ENCODE measurements at places on chromosomes 5 and 9.

DNA sequence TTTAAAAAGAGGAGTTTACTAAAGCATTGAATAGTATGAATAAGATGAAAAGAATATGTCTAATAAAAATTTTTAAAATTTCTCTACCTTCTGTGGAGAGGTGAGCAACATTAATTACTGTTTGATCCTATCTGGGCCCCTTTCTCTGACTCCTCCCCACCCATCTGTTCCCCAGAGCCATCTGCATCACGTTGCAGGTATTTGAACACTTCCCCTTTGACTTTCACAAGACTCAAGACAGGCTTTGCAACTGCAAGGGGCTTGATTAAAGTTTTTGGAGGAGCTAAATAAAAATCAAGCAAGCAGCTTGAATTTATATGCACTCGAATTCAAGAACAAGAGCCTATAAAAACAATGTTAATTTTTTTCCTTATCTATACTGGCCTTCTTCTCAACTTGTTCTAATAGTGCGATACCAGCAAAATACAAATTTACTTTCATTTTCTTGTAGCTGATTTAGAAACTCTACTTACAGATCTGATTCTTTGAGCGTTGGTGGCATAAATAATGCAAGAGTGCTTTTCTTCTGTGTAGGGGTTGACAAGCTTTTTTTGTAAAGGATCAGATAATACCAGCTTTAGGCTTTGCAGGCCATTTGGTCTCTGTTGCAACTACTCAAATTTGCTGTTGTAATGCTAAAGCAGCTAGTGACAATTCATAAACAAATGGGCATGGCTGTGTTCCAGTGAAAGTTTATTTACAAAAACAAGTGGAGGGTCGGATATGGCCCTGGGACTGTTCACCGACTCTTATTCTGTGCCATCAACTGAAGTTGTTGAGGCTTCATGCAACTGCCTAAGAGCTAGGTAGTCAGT is 21.2 kb downstream of the TXNDC8 start:
- DNase-seq = no peak

DNA sequence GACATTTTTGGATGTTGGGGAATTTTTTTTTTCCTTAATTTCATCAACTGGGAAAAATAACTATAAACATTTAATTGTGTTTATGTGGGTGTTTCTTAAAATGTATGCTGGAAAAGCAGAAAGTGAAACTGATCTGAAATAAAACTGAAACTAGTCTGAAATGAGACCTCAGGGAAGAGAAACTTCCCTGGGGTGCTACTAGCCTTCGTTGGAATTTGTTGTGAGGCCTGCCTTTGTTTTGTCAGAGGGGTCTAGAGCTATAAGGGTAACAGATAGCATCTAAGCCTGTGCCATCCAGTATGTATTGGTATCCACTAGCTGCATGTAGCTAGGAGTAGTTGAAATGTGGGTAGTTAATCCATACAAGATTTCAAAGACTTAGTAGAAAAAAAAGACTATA is 10.4 kb downstream of the ZNF618 start:
- DNase-seq = no peak

- DNase-seq = no peak
Measured at GRCh38 chr5:122165559-122166078, 36.3 kb downstream of the ZNF474 start.

- DNase-seq = peak; percentile 10
Measured at GRCh38 chr5:178483620-178484019, 106.6 kb downstream of the COL23A1 start.

DNA sequence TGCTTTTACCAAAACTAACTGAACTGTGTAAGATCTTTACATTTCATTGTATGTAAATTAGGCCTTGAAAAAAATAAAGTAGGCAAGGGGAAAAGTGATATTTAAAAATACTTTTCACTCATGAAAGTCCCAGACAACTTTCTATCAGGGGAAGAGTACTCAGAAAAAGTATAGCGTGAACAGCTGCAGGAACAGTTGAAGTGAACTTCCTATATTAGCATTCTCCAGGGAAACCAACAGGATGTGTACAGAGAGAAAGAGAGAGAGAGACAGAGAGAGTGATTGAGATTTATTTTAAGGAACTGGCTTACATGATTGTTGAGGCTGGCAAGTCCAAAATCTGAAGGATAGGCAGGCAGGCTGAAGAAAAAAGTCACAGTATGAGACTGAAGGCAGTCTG is 42.0 kb downstream of the ERMP1 start:
- DNase-seq = no peak

DNA sequence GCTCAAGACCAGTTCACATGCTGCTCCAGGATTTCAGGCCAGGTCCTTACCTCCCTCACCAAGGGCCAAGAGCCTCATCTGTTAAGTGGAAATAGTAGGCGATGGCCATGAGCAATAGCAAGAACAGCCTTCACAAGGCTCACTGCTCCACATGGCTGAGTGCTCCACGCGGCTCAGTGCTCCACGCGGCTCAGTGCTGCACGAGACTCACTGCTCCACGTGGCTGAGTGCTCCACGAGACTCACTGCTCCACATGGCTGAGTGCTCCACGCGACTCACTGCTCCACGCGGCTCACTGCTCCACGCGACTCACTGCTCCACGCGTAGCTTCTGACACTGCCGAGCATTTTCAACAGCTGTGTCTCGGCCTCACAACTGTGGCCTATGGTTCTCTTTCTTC is 36.4 kb upstream of the ADAMTS2 start:
- DNase-seq = no peak

GRCh38 chr5:109805472-109805871 is 115.7 kb downstream of the MAN2A1 start:
- no peak for DNase-seq

DNA sequence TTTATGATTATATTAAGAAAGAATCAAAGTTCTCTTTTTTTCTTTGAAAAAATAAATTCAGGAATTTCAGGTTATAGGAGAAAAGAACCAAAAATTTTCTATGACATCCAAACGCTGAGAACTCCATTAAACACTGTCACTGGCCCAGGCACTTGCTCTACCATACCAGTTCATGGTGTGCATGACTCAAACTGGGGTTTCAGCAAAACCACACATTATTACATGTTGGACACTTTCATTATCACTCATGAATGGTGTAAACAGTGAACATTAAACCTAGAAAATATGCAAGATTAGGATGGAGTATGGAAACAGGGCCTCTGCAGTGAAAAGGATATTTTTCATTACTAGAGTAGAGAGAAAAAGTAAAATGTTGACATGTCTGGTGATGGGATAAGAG is 369.9 kb upstream of the FAM174A start:
- DNase-seq = no peak

GRCh38 chr9:27659001-27659400 is 85.7 kb upstream of the C9orf72 start:
- no peak for DNase-seq

Data from activated T-cell treated with anti-CD3 and anti-CD28 coated beads for 48 hours (primary cell).